ENCODE measurements at places on chromosomes 5 and 9. TPM values are rescaled to one million over a fixed set of nuclear protein-coding genes. Genes with fewer than 3 reads are reported as not detected.

Gene ANKH
- total RNA-seq = 33.0 TPM

Gene TSLP
- 0.25 TPM for total RNA-seq

Gene RNF14
- 50.6 TPM for total RNA-seq

Gene REEP2
- total RNA-seq = 0.28 TPM

Gene OLFML2A
- 1.1 TPM for total RNA-seq

Gene TSTD2
- 13.8 TPM for total RNA-seq

Gene CCDC187
- total RNA-seq = 0.05 TPM
